Ascending aorta (tissue), 2 donors: ENCODE measurements at places on chromosomes 7 and 10.

DNA sequence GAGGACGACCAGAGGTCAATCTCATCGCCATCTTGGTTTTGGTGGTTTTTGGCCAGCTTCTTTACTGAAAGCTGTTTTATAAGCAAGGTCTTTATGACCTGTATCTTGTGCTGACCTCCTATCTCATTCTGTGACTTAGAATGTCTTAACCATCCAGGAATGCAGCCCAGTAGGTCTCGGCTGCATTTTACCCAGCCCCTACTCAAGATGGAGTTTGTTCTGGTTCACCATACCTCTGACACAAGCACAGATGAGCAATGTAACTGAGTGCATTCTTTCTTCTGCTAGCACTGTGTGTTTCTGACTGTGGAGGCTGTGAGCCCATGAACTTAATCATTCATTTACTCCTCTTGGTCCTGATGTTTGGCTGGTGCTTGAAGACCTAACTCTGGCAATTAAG is 794.5 kb upstream of the CELF2 start:
- no peak for DNase-seq

- DNase-seq: no peak
Observed at GRCh38 chr10:77707570-77707969, 70.0 kb upstream of the KCNMA1 start.

GRCh38 chr10:130141460-130141859 is 5.3 kb downstream of the GLRX3 start:
- no peak for DNase-seq

DNA sequence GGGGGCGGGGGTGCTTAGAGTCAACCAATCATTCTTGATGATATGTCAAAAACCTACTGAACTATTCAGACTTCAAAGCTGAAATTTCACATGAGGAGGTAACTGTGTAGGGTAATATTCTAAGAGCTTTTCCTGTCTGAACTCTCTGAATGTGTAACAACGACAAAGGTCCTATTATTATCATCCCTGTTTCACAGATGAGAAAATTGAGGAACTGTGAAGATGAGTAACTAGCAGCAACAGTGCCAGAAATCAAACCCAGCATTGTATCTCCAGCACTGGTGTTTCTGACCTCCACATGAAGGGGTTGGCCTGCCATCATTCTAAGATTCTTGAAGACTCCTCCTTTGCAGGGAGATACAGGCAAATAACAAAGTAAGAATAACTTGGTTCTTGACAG is 294.7 kb upstream of the AOAH start:
- no peak for DNase-seq

GRCh38 chr7:128042012-128042411 is 10.8 kb upstream of the LRRC4 start:
- no peak for DNase-seq

- DNase-seq: peak; percentile 58
Observed at GRCh38 chr7:74405899-74406512, 47.7 kb upstream of the GTF2IRD1 start.

DNA sequence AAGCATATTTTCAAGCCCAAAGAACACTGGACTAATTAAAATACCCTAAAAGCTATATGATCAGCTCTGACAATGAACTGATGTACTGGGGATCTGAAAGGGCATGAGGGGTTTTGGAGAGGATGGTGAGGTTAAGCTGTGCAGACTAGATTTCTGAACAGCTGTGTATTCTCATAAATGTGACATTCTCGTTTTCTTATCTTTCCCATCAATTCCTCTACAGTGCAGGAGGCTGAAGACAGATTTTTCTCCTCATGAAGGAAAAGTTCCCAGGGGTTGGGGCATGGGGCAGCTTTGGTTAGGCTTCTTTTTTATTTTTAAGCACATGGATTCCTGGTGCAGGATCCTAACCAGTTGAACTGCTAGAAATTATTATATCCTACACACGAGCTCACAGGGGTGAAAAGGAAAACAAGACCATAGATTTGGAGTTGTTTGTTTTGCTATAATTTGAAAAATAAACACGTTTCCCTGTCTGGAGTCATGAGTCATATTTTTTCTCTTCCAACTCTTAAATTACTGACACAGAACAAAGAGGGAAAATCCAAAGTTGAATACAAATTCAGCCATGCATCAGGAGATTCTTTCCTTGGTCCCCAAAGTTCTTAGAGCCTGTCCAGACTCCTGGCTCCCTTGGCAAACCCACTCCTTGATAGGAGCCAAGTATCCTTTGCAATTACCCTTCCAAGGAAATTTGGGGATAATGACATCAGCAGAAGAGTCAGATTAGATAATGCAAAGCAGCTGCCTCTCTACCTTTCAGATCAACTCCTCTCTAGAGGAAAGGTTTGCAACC is 147.7 kb upstream of the NPVF start:
- no peak for DNase-seq

DNA sequence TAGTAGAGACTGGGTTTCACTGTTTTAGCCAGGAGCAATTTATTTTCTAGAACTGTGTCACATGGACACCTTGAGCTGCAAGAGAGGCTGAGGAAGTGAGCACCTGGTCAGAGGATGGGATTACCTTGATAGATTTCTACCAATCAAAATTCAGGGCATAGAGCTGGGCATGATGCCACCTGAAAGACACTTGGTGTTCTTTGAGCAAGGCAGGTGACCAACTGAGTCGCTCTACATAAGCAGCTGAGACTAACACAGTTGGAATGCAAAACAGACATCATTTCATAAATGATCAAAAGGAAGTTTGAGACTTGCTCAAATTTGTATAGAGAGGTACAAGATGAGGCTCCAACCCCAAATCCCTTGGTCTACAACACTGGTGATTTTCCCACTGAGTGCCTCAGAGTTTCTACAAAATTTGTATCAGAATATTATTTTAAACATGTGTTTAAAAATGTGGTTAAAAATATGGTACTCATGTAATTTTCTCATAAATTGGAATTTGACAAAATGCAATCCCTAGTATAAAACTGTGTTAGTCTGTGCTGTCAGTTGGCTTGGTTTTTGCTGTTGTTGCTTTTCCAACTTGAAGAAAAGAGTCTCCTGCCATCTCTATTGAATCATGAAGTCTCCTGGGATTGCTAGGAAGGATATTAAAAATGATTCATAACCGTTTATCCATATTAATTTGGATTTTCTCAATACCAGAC is 156.4 kb upstream of the MDFIC start:
- DNase-seq: no peak

- DNase-seq: peak; percentile 84
Observed at GRCh38 chr7:129831424-129832058, 121.2 kb downstream of the UBE2H start.

DNA sequence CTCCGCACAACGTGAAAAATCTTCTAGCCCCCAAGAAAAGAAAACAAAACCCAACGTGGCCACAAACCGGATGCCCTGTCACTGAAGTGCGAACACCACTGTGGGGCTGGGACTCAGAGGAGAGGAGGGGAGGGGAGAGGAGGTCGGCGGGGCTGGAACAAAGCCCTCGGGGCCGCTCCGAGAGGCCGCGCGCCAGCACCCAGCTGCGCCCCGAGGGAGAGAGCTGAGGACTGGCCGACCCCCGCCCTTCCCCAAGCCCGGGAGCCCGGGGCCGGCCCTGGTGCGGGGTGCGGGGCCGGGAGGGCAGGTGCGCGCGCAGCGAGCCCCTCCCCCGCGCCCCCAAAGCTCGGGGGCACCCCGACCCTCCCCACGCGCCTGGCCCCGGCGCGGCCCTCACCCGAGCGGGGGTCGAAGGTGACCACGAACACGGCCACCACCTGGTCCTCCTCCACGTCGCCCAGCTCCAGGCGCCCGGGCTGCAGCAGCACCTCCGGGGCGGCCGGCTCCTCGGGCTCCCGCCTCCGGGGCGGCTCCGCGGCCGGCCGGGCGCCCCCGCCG is 398 bp downstream of the DENND11 start:
- DNase-seq: no peak

DNA sequence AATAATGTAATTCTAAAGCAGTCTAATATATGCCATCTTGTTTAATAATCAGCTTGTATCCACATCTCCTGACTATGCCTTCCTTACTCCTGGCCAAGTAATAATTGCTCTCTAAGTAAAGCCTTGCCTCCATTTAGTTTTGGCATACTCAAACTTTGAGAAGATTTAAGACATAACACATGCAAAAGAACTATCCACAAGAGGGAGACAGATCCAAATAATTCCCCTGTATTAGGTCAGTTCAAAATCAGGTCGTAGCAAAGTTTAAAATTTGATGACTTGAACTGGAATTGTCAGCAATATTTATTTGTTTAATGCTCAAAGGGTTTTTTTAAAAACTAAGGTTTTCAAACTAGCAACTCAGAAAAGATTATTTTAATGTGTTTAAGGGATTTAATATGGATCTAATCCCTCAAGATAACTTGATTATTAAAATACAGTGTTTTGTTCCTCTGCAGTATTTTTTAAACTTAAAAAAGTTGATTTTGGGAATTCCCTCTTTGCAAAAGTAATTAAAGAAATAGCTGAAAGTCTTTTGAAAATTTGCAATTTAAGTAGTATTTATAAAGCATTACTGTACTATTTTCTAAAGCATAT is 95.3 kb downstream of the HDAC9 start:
- no peak for DNase-seq
